ENCODE measurements at places on chromosomes 3 and 15. TPM values are rescaled to one million over a fixed set of nuclear protein-coding genes. Genes with fewer than 3 reads are reported as not detected.
A peak's percentile ranks its signal among the peaks of the same experiment; 100 is the strongest.

HPS3 gene
- 15.9 TPM for total RNA-seq

HRH1 gene
- total RNA-seq: 6.2 TPM

COL6A5 gene
- not detected for total RNA-seq

IL17RB gene
- 0.63 TPM for total RNA-seq

MYLK gene
- 1,983 TPM for total RNA-seq

SUMF1 gene
- total RNA-seq: 49.0 TPM

THRB gene
- total RNA-seq: 31.6 TPM

DNA sequence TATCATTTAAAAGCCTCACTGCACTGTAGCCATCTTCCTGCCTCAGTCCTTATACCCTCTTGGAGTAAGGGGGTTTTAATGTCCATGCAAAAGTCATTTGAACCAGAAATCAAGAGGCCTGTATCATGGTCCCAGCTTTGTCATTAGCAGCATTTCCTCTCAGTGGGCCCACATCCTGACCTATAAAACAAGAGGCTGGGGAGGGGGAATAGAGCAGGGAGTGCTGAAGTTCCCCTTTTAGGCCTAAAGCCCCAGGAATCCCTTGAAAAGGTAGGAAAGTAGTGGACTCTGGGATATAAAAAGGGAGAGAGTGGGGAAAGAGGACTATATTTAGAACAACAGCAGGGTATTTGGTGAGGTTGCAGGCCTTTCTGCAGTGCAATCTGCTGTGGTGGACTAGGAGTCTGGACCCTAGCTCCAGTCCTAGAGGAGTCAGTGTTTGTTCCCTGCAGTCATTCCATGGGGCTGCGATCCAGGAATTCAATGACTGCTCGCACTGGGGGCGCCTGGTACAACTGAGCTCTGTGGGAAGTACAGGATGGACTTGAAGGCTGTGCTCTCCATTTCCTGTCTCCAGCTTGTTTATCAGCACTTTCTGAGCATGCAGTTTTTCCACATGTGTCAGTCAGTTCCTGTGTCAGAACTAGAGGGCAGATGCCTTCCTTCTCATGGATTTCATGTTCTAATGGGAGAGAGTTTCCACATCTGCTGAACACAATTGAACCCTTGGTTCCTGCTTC lies 46.8 kb downstream of the PDHB start:
- no peaks in the 10 kb centered on the region for H3K27me3 ChIP-seq
- no peak for DNase-seq
- H3K27ac ChIP-seq: peak overlapping the region; percentile 70
- H3K36me3 ChIP-seq: peaks cover 24% of the 10 kb centered on the region

- no peaks in the 10 kb centered on the region for H3K27me3 ChIP-seq
- H3K27ac ChIP-seq: peak overlapping the region; percentile 95
- H3K36me3 ChIP-seq: peaks cover 16% of the 10 kb centered on the region
- no peak for DNase-seq
- H3K4me3 ChIP-seq: no peak overlapping the region
Measured at GRCh38 chr15:37084602-37085001, 15.7 kb downstream of the MEIS2 start.

DNA sequence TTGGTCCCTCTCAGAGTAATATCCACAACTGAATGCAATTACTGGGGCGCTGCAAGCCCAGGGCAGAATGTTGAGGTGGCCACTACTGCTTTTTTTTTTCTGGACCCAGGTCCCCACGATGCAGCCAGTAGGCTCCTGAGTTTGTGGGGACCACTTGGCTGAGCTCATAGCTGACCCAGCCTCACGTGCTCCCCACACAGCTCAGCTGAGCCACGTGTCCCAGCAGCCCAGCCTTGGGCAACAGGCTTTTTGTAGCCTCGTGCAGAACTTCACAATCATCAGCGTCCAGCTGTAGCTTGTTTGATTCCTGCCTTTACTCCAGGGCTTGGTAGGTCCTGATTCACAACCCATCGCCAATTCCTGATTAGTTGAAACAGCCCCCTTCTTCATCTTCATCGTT lies 117.3 kb downstream of the ETFA start:
- DNase-seq: no peak
- H3K36me3 ChIP-seq: no peaks in the 10 kb centered on the region
- peaks cover 37% of the 10 kb centered on the region for H3K27me3 ChIP-seq
- H3K27ac ChIP-seq: no peak overlapping the region

DNA sequence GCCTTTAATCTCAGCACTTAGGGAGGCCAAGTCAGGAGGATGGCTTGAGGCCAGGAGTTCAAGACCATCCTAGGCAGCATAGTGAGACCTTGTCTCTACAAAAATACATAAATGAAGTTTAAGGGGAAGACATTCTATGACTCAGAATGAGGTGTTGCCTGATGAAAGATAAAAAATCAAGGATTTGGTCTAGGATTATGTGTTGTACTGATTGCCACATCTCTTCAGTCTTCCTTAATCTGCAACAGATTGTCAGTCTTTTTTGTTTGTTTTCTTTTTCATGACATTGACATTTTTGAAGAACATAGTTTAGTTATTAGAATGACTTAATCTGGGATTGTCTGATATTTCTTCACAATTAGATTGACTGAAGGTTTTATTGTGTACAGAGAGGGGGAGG lies 26.3 kb upstream of the DPPA4 start:
- DNase-seq: no peak
- no peaks in the 10 kb centered on the region for H3K4me1 ChIP-seq
- no peaks in the 10 kb centered on the region for H3K36me3 ChIP-seq
- no peak overlapping the region for H3K27ac ChIP-seq
- no peak overlapping the region for H3K4me3 ChIP-seq
- H3K27me3 ChIP-seq: no peaks in the 10 kb centered on the region

DNA sequence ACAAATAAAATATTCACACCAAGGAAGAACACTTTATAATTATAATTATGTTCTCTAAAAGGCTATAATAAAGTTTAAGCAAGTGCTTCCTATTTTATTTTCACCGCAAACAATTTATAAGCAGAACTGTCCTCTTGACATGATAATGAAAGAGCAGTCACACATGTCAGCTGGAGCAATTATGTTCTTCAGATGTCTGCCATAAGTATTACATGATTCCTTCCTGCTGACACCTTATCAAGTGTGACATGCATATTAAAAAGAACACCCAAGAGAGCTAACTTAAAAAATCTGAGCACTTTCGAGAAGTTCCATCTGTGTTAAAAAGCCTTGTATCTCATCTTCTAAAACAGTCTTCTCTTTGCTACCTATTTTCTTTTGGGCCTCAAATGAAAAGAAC lies 249.5 kb downstream of the SQOR start:
- no peaks in the 10 kb centered on the region for H3K27me3 ChIP-seq
- no peak overlapping the region for H3K27ac ChIP-seq
- H3K36me3 ChIP-seq: no peaks in the 10 kb centered on the region
- no peak overlapping the region for H3K4me3 ChIP-seq
- DNase-seq: no peak

DNA sequence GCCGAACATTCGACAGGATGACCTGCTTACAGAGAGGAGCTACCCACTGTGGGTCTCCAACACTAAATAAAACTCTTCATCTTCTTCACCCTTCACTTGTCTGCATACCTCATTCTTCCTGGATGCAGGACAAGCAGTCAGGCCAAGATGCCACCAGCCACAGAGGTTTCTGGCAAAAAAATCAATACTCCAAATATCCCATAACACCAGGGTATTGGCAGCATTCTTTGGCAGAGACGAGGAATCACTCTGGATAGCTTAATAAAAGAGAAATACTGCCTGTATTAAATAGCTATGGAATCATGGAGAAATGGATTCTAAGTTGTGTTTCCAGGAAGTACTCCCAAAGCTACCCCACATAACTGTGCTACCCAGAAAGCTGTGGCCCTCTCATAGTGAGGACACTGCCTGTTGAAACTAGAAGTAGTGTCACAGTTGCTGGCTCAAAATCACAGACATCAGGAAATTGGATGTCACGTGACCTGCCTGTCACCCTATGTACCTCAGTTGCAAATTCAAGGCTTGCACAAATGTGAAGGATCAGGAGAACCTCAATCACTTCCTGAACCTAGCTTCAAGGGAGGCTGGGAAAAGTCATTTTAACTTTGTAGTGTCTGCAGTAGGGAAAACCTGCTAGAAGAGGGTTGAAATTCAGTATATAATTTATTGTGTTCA lies 11.0 kb upstream of the LRRC31 start:
- no peaks in the 10 kb centered on the region for H3K4me1 ChIP-seq
- no peak overlapping the region for H3K27ac ChIP-seq
- H3K4me3 ChIP-seq: no peak overlapping the region

GRCh38 chr3:102036472-102036871 lies 187.2 kb downstream of the NFKBIZ start:
- H3K27me3 ChIP-seq: no peaks in the 10 kb centered on the region
- peaks cover 6% of the 10 kb centered on the region for H3K4me1 ChIP-seq

DNA sequence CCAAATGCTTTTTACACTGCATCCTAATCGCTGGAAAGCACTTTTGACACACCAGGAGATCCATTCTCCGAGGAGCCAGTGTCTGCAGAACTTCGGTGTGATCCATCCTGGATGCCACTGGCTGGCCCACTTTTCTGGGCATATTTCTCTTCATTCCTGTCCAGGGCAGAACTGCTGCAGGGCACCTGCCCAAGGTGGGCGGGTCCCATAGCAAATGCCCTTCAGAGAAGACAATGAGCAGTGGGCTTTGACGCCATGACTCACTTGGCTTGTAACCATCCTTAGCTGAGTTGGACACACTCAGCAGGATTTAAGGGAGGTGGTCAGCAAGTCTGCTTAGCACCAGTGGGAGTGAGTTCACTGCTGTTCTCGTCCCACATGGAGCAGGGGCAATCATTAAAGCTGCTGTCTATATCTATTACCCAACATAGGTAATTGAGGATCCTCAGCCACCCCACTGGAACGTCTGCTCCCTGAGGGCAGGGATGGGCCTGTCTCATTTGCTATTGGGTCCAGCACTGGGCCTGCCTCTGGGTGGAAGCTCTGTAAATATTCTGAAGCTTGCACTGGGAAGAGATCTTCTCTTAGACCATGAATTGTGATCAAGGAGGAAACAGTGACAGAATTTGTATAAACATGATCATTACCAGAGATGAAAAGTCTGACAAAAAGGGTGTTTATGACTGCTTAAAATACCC lies 112.7 kb upstream of the IQSEC1 start:
- H3K4me3 ChIP-seq: no peak overlapping the region
- no peak overlapping the region for H3K27ac ChIP-seq
- H3K27me3 ChIP-seq: peaks cover 23% of the 10 kb centered on the region
- no peaks in the 10 kb centered on the region for H3K36me3 ChIP-seq
- DNase-seq: no peak

DNA sequence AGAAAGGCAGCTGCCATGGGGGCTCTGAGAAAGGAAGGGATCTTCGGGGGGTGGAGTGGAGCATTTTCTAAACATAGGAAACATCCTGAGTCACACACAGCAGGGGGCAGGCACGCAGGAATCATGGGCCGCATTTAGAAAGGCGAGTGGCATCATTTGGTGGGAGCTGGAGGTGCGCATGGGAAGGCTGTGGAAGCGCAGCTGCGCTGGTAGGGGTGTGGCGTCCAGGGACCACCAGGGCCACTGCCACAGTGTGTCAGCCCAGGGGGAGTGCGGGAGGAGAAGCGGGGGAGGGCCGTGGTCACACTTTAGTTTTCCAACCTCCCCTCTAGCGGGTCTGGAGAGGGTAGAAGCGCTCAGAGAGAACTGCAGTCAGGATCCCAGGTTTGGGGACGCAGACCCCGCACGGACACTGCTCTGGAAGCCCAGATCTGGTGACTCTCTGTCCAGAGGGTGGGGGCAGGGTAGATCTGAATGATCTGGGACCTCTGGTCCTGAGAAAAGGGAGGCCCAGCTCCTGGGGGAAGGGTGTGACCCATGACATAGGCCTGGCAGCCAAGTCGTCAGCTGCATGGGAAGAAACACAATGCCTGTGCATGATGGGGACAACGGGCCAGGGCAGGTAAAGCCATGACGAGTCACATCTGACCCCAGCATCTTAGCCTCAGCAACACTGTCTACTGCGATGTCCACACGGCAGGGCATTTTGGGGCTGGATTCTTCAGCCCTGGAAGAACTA lies 88.0 kb upstream of the IQSEC1 start:
- H3K4me1 ChIP-seq: no peaks in the 10 kb centered on the region
- H3K36me3 ChIP-seq: no peaks in the 10 kb centered on the region
- H3K27me3 ChIP-seq: peaks cover 14% of the 10 kb centered on the region
- H3K4me3 ChIP-seq: no peak overlapping the region
- H3K27ac ChIP-seq: no peak overlapping the region

DNA sequence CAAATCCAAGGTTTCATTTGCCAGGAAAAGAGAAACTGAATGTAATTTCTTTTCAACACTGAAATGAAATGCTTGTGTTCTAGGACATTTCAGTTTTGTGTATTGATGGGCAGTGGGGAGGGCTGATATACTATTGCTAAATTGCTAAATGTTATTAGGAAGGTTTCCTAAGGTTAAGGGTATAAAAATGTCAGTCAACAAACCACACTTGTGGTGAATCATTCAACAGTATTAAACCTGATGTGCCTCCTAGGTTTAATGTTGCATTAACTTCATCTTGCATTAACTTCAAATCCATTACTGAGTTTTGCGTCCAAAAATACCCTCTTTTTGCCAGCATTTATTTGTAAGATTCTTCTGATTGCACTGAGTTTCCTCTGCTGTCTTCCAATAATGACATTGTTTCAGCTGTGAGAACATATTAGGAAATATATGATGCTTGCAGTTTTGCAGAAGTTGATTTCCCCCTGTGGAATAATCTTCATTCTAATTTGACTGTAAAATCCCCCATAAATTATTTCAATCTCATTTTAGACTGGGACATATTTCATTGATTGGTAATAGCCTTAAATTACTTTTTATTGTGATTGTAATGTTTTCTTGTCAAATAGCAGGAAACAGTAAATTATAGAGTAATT lies 758.3 kb downstream of the GBE1 start:
- H3K27me3 ChIP-seq: no peaks in the 10 kb centered on the region
- no peak for DNase-seq
- H3K4me3 ChIP-seq: no peak overlapping the region
- H3K36me3 ChIP-seq: no peaks in the 10 kb centered on the region
- H3K4me1 ChIP-seq: no peaks in the 10 kb centered on the region

DNA sequence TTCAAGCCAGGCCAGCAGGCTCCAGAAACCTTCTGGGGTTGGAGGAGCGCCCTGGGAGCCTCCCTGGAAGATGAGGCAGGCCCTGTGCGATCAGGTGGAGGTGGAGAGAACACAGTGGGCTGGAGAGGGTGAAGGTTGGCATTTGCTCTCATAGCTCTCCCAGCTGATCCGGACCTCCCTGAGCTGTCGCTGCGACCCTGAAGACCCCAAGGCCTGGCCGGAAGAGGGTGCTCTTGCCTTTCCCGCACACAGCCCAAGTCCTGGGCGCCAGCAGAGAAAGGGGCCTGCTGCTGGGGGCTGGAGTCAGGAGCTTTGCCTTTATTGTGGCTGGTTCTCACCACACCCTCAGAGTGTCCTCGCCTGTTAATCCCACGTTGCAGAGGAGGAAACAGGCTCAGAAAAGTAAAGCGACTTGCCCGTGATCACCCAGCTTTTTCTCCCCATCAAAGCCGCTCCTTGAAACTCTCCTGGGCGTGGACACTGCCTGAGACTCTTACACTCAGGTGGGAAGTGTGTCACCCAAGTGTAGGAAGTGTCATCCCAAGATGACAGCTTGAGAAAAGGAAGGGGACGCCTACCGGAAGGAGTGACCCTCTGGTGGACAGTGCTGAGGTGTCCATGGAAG lies 8.6 kb upstream of the RPL29 start:
- peaks cover 32% of the 10 kb centered on the region for H3K4me1 ChIP-seq
- H3K27me3 ChIP-seq: no peaks in the 10 kb centered on the region
- H3K27ac ChIP-seq: peak overlapping the region; percentile 39
- no peaks in the 10 kb centered on the region for H3K36me3 ChIP-seq
- no peak for DNase-seq
- H3K4me3 ChIP-seq: no peak overlapping the region

Measured in esophagus muscularis mucosa (tissue), 4 donors.